Muscle of leg (tissue), 16 donors: ENCODE measurements at places on chromosomes 16 and 17. TPM values are rescaled to one million over a fixed set of nuclear protein-coding genes. Genes with fewer than 3 reads are reported as not detected.

DNA sequence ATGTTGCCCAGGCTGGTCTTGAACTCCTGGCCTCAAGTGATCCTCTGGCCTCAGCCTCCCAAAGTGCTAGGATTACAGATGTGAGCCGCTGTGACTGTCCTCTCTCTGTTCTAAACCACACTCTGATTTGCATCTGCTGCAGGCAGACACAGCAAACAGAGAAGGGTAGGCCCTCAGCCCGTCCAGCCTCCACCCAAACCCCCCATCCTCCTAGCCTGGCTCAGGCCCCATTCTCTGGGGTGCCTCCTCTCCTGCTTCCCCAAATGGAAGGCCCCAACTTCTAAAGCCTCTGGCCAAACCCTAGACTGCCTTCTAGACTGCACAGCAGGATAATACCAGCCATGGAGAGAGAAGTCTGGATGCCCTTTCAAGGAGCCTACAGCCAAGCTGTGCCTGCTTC, 4.1 kb upstream of the GFAP start:
- no peak for DNase-seq

- DNase-seq, result peak; percentile 83
These were observed 30.1 kb upstream of the CPNE2 start for GRCh38 chr16:57062329-57062728.

Gene CRK
- total RNA-seq, result 46.3 TPM

DNA sequence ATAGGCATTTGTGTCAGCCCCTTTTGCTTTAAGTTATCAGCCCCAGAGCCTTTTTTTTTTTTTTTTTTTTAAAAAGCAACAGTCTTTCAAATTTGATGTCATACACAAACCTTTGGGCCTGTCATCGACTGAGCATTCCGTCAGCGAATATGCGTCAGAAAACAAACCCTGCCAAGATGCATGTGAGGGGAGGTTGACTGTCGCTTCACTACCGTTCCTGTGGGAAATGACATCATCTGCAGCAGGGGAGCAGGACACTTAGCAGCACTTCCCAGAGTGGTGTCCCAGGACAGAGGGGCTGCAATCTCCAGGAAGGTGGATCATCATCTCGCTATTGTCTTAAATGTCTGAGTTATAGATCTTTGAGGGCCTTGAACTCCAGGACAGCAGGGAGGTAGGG, 358.3 kb downstream of the SNX29 start:
- DNase-seq, result no peak

- DNase-seq, result no peak
These were observed 1.8 kb downstream of the MPP2 start for GRCh38 chr17:43905400-43905984.

Gene AIPL1
- total RNA-seq, result not detected

Gene HAS3
- 0.58 TPM for total RNA-seq

Gene CACNB1
- total RNA-seq, result 151 TPM

Gene AARS1
- total RNA-seq, result 38.1 TPM

Gene TVP23B
- total RNA-seq, result 29.3 TPM

GRCh38 chr17:81578038-81578441, 25.9 kb upstream of the FAAP100 start:
- no peak for DNase-seq

DNA sequence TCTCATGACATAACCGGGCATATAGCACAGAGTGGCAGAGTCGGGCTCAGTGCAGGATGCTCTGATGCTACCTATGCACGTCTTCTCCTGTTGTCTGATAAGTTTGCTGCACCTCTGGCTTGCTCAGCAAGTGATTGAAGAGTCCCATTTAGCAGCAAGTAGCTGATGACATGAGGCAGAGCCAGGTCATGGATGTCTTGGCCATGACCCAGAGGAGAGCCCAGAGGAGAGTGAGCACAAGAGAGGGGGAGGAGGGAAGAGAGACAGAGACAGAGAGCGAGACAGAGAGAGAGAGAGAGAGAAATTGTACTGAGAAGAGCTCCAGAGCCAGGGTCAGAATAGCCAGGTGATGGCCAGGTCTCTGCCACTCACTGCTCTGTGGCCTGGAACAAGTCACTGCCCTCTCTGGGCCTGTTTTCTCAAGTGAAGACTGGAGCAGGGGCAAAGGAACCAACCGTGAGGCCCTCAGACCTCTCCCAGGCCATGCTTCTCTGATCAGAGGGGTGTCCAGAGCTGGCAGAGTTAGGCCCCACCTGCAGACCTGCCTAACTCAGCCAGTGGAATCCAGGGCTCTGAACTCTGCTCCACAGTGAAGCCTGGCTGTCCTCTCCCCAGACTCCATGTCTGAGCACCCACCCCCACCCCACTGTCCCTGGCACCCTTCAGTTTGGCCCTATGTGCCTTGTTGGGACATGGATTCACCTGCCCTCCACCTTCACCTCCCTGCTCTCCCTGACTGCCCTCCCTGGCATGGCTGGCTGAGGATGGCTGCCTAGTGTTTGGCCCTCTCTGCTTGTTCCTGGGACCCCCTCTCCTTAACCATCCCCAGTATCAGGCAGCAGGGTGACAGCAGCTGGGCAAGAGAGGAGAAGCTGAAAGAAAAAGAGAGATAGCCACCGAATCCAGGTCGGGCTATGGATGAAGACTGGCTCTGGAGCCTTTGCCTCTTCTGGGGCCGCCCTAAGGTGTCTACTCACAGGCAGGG, 4.3 kb upstream of the KRT35 start:
- no peak for DNase-seq
